Aorta (tissue), 5 donors: ENCODE measurements at places on chromosomes 12 and 14. TPM values are rescaled to one million over a fixed set of nuclear protein-coding genes. Genes with fewer than 3 reads are reported as not detected.

DNA sequence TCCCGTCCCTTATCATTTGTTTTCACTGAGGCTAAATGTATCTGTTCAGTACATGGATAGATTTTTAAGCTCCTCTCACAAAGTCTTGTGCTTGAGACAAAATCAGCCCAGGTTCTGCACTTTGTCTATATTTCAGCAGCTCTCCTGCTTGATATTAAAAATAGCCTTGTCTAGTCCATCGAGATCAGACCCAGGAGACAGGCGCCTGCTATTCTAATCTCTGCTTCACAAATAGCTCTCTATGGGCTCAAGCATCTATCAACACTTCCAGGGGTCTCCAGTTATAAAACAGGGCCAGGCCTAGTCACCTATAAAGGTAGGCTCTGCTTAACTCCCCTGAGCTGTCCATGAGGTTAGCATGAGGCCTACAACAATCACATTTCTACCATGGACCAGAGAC is 62.5 kb downstream of the ZFP36L1 start:
- H3K4me1 ChIP-seq, result no peaks in the 10 kb centered on the region
- H3K4me3 ChIP-seq, result no peak overlapping the region
- no peak for DNase-seq
- H3K27ac ChIP-seq, result no peak overlapping the region
- no peaks in the 10 kb centered on the region for H3K36me3 ChIP-seq
- no peaks in the 10 kb centered on the region for H3K27me3 ChIP-seq

DNA sequence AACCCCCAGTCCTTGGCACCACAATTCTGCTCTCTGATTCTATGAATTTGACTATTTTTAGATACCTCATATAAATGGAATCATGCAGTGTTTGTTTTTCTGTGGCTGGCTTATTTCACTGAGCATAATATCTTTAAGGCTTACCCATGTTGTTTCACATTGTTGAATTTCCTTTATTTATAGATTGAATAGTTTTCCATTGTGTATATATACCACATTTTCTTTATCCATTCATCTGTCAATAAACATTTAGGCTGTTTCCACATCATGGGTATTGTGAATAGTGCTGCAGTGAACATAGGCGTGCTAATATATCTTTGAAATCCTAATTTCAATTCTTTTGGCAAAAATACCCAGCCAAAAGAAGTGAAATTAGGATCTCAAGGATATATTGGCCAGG is 126.7 kb upstream of the SLC38A2 start:
- no peaks in the 10 kb centered on the region for H3K36me3 ChIP-seq
- H3K27me3 ChIP-seq, result no peaks in the 10 kb centered on the region
- DNase-seq, result no peak
- no peaks in the 10 kb centered on the region for H3K4me1 ChIP-seq
- H3K27ac ChIP-seq, result no peak overlapping the region
- no peak overlapping the region for H3K4me3 ChIP-seq

- H3K4me1 ChIP-seq, result no peaks in the 10 kb centered on the region
- no peak overlapping the region for H3K27ac ChIP-seq
- no peaks in the 10 kb centered on the region for H3K36me3 ChIP-seq
- no peak for DNase-seq
- H3K4me3 ChIP-seq, result no peak overlapping the region
- H3K27me3 ChIP-seq, result no peaks in the 10 kb centered on the region
Measured at GRCh38 chr12:109892748-109893147, 7.3 kb upstream of the TCHP start.

GLS2 gene
- 0.58 TPM for total RNA-seq

DNA sequence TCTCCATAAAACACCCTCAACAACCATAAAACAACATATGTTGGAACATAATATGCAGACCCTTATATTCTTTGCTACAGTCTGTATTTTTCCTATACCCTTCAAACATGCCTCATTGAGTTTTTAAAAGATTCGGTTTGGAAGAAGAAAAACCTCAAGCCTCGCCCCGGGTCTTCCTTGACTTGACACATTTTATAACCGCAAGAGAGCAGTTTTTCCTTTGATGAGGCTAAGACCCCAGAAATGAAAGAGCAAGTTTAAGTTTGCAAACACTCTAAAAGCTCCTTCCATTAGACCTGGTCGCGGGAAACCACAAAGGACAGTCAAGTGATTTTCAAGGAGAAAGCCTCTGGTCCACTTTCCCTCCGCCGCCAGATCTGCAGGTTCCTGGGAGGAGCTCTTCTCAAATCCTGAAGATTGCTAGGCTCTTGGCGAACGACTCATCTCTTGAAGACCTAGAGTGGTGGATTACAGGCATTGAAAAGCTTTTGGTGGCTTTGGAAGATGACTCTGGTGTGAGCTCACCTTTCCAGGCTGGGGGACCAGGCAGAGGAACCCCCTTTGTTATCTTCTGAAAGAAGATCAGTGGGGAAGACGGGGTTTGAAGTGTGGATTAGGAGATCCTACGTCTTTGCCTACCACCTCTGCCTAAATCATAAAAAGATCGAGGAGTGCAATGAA is at the start of gene ASCL4:
Gene ASCL4 (plus strand): TSS at position 356 of the 681 bp plus-strand sequence. CDS start 515 bp downstream, outside the sequence.
- no peaks in the 10 kb centered on the region for H3K27me3 ChIP-seq
- no peaks in the 10 kb centered on the region for H3K4me1 ChIP-seq
- no peaks in the 10 kb centered on the region for H3K36me3 ChIP-seq
- no peak within 1 kb of the TSS for H3K4me3 ChIP-seq
- H3K27ac ChIP-seq, result no peak within 1 kb of the TSS
- DNase-seq, result no peak

- no peak overlapping the region for H3K4me3 ChIP-seq
- no peak overlapping the region for H3K27ac ChIP-seq
- H3K4me1 ChIP-seq, result no peaks in the 10 kb centered on the region
- no peaks in the 10 kb centered on the region for H3K27me3 ChIP-seq
- H3K36me3 ChIP-seq, result no peaks in the 10 kb centered on the region
Measured at GRCh38 chr14:35369701-35370191, 34.8 kb downstream of the NFKBIA start.

ESPL1 gene
- 2.8 TPM for total RNA-seq

DNA sequence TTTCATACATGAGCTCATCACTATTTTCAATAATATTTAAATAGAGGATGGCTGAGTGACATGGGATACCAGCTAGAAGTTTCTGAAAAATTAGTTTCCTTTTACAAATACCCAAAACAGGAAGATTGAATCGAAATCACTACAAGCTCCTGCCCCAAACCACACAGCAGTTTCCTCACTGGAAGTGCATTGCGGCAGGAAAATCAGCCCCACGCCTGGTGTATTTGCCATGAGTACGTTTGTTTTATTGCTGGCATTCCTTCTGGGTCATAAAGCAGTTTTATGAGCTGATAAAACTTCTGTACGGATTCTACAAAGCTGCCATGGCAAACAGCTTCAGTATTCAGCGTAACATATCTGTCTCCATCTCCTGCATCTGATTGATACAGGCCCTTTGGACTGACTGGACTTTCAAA is 23.7 kb downstream of the CDC42BPB start:
- H3K4me3 ChIP-seq, result no peak overlapping the region
- no peaks in the 10 kb centered on the region for H3K27me3 ChIP-seq
- no peaks in the 10 kb centered on the region for H3K4me1 ChIP-seq

GRCh38 chr12:68317047-68317667 is 15.0 kb downstream of the MDM1 start:
- no peaks in the 10 kb centered on the region for H3K36me3 ChIP-seq
- no peak for DNase-seq
- no peak overlapping the region for H3K4me3 ChIP-seq
- no peak overlapping the region for H3K27ac ChIP-seq
- no peaks in the 10 kb centered on the region for H3K27me3 ChIP-seq

- no peaks in the 10 kb centered on the region for H3K27me3 ChIP-seq
- no peaks in the 10 kb centered on the region for H3K4me1 ChIP-seq
- H3K36me3 ChIP-seq, result no peaks in the 10 kb centered on the region
- H3K4me3 ChIP-seq, result no peak overlapping the region
- no peak for DNase-seq
- H3K27ac ChIP-seq, result no peak overlapping the region
Measured at GRCh38 chr14:68079941-68080697, 260.5 kb downstream of the RAD51B start.

MYO1A gene
- 0.58 TPM for total RNA-seq

DNA sequence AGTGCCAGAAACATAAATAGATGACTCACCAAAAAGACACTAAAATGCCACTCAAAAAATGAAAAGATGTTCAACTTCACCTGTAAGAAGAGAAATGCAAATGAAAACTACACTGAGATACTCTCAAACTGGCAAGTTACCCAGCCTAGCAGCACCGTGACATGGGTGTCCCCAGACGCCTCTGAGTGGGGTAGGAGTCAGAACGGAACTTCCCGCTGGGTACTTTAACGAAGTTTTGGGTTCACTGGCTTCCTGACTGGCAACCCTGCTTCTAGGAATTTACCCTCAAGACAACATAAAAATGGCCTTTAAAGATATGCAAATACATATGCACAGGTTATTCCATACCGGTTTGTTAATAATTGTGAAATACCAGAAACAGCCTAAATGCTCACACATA is 52.6 kb downstream of the RIMBP2 start:
- no peaks in the 10 kb centered on the region for H3K4me1 ChIP-seq
- H3K4me3 ChIP-seq, result no peak overlapping the region
- no peak for DNase-seq
- no peaks in the 10 kb centered on the region for H3K27me3 ChIP-seq

DNA sequence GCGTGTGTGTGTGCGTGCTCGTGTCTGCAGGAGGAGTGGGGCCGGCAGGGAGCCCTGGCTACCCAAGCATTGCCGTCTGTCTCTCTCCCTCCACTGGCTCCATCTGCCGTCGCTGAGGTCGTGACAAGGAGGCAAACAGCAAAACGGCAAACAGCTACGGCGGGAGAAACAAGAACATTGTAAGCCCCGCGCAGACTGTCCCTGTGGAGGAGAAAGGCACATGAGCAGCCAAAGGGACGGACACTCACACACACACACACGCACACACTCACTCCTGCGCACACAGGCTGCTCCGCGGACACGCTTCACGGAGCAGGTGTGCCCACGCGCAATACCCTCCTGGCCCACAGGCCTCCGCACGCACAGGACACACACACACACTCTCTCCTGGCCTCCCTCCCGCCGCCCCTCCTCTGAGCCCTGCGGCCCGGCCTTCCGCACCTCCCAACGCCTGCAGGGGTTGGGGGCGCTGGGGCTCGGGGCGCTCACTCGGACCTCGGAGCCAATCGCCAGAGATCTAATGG is 905 bp downstream of the CISTR start:
- no peaks in the 10 kb centered on the region for H3K4me1 ChIP-seq
- no peak overlapping the region for H3K27ac ChIP-seq
- H3K27me3 ChIP-seq, result no peaks in the 10 kb centered on the region
- DNase-seq, result no peak

CLEC4D gene
- 1.4 TPM for total RNA-seq

GRCh38 chr12:112996501-112996900 is 18.2 kb downstream of the OAS2 start:
- H3K4me1 ChIP-seq, result no peaks in the 10 kb centered on the region
- H3K4me3 ChIP-seq, result no peak overlapping the region
- no peaks in the 10 kb centered on the region for H3K27me3 ChIP-seq
- no peak for DNase-seq

- H3K4me3 ChIP-seq, result no peak overlapping the region
- H3K27me3 ChIP-seq, result no peaks in the 10 kb centered on the region
- no peak overlapping the region for H3K27ac ChIP-seq
Measured at GRCh38 chr12:42932936-42933335, 343.4 kb upstream of the PRICKLE1 start.

DNA sequence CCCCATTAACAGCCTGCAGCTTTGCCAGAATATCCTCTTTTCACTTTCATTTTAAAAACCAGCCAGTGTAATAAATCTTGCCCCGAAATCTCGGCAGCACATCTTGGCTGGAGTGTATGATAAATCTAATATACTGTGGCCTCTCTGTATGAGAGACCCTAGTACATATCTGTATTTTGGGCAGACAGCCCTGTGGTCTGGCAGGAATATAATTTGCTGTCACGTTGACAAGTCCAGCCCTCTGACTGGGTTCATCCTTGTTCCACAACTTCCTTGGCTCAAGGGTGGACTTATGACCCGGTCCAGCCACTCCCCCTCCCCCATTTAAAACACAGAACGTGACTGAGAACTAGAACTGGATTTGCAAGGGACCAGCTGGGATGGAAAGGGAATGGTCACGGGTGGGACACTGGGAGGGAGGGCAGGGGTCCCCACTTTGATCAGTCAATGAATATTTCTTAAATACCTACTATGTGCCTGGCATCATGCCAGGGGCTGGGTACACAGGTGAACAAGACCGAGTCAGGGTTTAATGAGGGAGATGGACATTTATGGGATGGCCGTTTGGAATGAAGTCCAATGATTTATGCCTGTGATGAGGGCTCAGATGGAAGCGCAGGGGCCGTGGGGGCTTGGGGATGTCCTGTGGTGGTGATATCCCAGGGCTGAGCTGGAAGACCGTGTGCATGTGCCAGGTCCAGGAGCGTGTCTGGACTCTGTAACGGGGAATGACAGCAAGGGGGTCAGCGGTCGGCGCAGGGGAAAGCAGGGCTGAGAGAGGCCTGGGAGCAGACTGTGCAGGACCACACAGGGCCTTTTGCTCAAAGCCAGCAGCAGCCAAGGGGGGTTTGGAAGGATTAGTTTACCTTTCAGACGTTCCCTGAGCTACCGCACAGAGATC is 190.5 kb downstream of the PHETA1 start:
- H3K27ac ChIP-seq, result no peak overlapping the region
- H3K36me3 ChIP-seq, result no peaks in the 10 kb centered on the region
- no peaks in the 10 kb centered on the region for H3K4me1 ChIP-seq
- H3K4me3 ChIP-seq, result no peak overlapping the region

DNA sequence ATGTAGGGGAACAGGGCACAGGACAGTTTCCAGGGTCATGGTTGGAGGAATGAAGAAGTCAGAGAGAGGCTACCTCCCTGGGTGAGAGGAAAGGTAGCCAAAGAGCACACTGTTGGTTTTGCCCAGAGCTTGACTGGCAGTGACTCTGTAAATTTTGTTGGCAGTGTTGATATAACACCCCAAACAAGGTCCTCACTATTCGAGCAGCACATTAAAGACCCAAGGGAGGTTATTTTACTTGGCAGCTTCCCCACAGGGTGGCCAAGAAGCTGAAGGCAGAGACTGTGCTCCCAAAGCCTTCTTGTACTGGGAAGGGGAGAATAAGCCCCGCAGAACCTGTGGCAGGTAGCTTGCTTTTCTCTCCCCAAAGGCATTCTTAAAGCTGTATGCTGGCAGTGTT is 40.6 kb downstream of the WSCD2 start:
- H3K27me3 ChIP-seq, result no peaks in the 10 kb centered on the region
- H3K27ac ChIP-seq, result no peak overlapping the region
- peaks cover 7% of the 10 kb centered on the region for H3K4me1 ChIP-seq
- no peak for DNase-seq
- H3K4me3 ChIP-seq, result no peak overlapping the region
- H3K36me3 ChIP-seq, result no peaks in the 10 kb centered on the region

- H3K27me3 ChIP-seq, result no peaks in the 10 kb centered on the region
- no peaks in the 10 kb centered on the region for H3K36me3 ChIP-seq
- H3K4me1 ChIP-seq, result peaks cover 2% of the 10 kb centered on the region
- DNase-seq, result no peak
- H3K4me3 ChIP-seq, result no peak overlapping the region
Measured at GRCh38 chr12:14782756-14783155, 20.5 kb downstream of the WBP11 start.

OR6C68 gene
- total RNA-seq, result not detected

COCH gene
- 2.9 TPM for total RNA-seq

TTC7B gene
- total RNA-seq, result 57.4 TPM

GRCh38 chr14:78048120-78048519 is 122.1 kb upstream of the NRXN3 start:
- H3K4me3 ChIP-seq, result no peak overlapping the region
- H3K27me3 ChIP-seq, result no peaks in the 10 kb centered on the region
- H3K27ac ChIP-seq, result no peak overlapping the region
- H3K36me3 ChIP-seq, result no peaks in the 10 kb centered on the region
- no peaks in the 10 kb centered on the region for H3K4me1 ChIP-seq
